ENCODE measurements at places on chromosomes 13 and 19.
A peak's percentile ranks its signal among the peaks of the same experiment; 100 is the strongest.

DNA sequence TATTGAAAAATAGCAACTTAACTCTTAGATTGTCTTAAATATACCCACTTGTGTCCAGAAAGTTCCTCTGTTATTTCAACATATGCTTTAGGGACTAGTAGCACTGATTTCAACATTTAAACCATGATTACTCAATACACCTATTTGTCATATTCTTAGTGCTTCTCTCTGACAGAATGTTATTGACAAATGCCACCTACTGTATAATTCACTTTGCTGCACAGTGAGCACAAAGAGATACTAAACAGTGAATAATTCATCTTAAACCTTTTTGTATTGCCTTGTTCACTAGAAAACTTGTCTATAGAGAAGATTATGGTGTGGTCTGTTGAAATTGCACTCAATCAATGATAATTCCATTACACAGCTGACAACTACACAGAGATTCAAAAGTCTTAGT, 692.6 kb downstream of the PCDH17 start:
- no peak for DNase-seq

DNA sequence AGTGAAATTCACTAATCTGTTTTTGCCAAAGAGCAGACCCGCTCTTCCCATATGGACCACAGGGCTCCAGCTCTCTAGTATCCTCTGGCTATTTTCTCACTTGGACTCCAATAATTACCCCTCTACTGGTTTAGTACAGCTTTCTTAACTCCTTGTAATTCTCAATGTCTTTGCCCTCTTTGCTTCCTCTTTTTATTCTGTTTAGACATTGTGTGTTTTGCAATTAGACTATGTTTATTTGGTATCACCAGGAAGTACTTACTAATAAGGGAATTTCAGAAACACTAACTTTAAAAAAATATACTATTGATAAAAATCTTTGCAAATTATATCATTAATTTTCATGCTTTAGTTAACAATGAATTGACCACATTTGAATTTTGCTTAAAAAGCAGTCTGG, 111.6 kb upstream of the OBI1 start:
- no peak for DNase-seq

- DNase-seq: no peak
These were observed 426.2 kb downstream of the PCDH9 start for GRCh38 chr13:66803808-66804456.

DNA sequence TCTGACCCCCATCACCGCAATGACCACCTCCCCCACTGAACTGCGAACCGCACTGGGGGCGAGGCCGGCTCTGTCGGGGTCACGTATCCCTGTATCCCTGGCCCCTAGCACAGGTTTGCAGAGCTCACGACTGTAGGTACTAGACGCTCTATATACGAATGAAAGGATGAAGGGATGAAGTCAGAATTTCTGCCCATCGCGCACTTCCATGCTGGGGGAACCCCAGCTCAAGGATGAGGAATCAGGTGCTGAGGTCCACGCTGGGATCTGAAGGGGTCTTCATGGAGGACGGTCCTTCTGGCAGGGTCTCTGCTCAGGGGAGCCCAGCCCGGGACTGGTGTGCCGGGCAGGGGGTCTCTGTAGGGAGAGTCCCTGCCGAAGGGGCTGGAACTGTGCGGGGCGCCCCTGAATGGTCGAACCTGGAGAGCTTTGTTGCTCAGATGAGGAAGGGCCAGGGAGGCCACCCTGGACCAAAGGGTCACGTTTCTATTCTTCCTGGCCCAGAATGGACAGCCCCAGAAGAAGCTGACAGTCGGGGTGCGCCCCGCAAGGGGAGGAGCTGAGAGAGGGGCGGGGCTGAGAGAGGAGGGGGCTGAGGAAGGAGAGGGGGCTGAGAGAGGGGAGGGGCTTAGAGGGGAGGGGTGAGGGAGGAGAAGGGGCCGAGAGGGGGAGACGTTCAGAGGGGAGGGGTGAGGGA, 37.9 kb upstream of the SEMA6B start:
- DNase-seq: no peak

DNA sequence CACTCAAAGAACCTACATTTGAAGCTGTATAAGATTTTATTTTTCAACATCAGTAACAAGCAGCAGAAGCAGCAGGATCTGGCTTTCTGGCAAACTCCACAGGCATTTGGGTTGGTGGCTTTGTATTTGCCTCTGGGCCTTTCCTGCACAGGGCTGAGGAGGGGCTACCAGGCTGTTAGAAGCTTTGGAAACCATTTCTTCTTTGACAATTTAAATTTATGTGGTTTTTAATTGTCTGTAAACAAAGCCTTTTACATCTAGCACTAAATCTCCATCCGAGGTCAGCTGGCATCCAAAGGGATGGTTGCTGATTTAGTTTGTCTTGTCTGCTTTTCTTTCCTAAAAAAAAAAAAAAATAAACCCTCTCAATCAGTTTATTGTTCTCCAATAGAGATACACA, 127.5 kb upstream of the OBI1 start:
- no peak for DNase-seq

DNA sequence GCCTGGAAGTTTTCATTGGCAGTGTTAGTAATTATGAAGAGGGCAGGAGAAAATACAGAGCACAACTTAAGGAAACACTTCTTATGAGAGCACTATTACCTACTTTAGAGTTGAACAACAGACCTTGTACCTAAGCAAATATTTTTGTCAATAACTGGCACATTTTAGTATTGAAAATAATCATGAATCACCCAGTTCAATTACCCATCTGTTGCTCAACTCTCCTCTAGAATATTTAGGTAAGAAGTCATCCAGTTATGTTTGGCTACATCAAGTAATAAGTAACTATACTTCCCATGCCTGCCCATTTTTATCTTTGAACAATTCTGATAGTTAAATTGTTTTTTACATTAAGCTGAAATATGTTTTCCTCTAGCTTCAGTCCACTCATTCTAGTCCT, 893.4 kb downstream of the DIAPH3 start:
- DNase-seq: no peak

DNA sequence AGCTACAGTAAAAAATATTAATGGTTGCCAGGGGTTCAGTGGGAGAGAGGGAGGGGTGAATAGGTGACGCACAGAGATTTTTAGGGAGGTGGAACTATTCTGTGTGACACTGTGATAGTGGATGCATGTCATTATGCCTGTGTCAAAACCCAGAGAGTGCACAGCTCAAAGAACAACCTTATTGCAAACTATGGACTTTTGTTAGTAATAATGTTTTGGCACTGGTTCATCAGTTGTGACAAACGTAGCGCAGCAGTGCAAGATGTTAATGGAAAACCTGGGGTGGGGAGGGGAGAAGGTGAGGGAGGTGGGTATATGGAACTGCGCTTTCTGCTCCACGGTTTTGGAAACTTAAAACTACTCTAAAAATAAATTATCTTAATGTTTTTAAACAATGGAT, 134.6 kb upstream of the RFC3 start:
- no peak for DNase-seq

- no peak for DNase-seq
These were observed 8.3 kb upstream of the EPHX3 start for GRCh38 chr19:15240515-15240914.

DNA sequence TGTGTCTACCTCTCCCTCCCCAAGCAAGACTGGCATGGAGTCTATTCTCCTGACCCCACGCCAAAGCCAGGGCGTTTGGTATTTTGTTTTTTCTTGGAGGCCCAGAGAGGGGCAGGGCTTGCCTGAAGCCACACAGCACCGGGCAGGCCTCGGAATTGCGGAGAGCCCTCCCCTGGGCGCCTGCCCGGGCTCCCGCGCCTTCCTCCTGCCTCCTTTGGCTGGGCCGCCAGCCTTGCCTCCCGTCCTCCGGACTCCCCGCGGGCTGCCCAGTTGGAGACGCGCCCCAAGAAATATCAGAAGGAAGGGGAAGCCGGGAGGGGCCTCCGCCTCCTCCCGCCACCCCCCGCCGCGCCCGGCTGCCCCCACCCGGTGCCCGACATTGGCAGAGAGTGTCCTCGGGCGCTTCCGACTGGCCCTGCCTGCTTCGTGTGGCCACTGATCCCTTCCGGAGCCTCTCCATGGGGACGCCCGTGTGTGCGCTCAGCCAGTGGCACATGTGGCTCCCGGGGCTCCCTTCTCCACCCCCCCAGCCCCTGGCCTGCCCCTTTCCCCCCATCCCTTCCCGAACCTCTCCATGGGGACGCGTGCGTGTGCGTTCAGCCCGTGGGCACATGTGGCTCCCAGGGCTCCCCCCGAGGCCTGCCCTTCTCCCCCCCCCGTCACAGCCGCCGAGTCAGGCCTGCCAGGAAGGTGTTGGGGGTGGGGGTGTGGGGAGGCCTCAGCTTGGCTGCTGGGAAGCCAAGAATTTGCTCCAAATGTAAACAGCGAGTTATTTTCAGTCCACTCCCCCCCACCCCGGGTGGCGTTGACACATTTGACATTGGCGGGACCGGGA, 37.3 kb downstream of the NFIC start:
- no peak for DNase-seq

DNA sequence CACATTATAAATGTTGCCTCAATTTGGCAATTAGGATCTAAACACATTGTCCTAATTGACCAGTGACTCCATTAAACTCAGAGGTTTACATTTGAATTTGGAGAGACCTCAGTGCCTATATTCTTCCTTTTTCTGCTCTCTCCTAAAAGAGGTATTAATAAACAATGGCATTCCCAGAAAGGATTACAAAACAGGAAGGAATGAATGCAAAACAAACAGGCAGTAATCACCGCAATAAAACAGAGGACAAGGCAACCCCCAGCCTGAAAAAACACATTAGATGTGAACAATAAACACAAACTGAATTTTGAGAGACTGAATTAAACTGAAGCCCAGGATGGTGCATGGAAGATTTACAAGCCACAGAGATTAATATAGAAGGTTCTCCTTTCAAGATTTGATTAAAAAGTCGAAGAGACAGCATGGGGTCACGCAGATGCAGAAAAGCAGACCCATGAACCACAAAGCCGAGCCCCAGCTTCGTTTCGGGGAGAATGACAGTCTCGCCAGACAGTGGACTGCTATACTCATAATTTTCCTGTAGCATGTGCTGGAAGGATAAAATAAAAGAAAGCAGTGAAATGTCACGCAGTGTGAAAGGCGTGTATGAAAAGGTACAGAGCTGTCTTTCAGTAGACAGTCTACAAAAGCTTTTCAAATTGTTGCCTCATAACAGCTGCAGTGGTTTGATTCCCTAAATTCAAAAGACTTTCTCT, 503.0 kb downstream of the LIG4 start:
- DNase-seq: no peak

GRCh38 chr13:48542581-48543341, 9.9 kb upstream of the RCBTB2 start:
- no peak for DNase-seq

- no peak for DNase-seq
These were observed 30.4 kb upstream of the SPATA13 start for GRCh38 chr13:24129914-24130774.

DNA sequence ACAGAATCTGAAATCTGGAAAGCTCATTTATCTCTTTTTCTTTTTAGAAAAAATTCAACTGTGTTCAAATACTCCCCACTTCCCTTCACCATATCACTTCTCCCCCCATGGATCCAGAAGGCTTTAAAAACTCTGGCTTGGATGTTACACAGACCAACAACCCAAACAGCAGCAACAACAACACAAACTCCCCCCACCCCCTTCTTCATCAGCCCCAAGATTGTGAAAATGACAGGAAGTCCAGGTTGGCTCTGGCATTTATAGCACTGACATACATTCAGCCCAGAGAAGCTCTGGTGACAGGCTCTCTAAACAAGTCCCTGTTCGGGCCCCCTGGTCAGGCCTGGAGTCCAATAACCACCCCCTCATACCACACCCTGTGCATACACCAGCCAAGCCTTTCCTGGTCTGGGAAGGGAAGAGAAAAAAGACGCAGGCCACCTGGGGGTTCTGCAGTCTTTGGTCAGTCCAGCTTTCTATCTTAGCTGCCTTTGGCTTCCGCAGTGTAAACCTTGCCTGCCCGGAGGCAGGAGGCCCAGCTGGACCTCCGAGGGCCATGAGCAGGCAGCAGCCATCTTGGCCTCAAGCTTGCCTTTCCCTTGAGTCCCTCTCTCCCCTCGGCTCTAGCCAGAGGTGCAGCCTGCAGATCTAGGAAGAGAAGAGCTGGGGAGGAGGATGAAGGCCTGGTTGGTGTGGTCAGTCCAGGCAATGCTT, 6.8 kb downstream of the CDX2 start:
- DNase-seq: no peak

DNA sequence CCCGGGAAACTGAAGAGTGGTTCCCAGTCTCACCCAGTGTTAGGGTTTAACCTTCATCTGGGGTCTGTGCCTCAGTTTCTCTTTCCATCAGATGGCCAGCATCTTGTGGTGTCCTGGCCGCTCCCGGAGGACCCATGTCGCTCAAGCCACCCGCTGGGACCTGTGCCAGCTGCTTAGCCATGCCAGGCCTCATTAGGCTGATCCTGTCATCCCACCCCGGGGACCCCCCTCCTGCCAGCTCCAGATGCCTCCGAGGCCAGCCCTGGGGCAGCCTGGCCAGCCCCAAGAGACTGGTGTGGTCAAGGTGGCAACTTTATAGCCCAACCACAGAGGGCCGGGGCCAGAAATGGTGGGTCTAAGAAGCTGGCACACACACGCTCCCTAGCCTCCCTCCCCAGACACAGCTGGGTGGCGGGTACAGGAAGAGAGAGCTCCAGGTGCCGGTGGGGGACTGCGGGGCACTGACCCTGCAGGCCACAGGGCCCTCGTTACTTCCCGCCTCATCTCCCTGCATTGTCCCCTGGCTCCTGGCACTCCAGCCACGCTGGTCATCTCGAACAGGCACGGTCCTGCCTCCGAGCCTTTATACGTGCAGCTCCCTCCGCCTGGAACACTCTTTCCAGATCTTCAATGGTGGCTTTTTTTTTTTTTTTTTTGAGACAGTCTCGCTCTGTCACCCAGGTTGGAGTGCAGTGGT, 3.4 kb downstream of the NRTN start:
- DNase-seq: no peak

DNA sequence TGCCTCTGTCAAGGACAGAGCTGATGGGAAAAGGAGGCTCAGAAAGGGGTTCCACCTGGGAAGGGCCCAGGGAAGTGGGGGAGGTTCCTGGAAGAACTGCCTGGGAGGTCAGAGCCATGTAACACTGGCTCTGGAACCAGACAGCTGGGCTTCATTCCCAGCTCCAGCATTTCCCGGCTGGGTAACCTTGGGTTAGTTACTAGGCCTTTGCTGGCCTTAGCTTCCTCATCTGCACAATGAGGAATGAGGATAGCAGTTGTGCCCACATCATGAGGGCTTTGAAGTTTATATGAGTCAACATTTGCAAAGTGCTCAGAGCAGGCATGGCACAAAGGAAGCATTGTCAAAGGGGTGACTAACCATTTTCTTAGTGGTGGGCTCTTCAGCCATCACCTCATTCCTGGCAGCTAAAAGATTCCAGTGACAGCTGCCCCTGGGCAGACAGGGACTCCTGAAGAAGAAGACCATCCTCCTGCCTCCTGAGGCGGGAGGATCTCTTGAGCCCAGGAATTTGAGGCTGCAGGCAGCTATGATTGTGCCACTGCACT, 1.7 kb upstream of the DNAJB1 start:
- DNase-seq: no peak

GRCh38 chr19:23766951-23767350, 8.3 kb upstream of the ZNF681 start:
- no peak for DNase-seq

- DNase-seq: peak; percentile 31
These were observed 24.2 kb downstream of the PPP1R37 start for GRCh38 chr19:45117167-45117594.

- no peak for DNase-seq
These were observed 502.9 kb upstream of the ARGLU1 start for GRCh38 chr13:107070792-107071191.
